Uterus (tissue), 4 donors: ENCODE measurements at places on chromosomes 12 and 14. TPM values are rescaled to one million over a fixed set of nuclear protein-coding genes. Genes with fewer than 3 reads are reported as not detected.

DNA sequence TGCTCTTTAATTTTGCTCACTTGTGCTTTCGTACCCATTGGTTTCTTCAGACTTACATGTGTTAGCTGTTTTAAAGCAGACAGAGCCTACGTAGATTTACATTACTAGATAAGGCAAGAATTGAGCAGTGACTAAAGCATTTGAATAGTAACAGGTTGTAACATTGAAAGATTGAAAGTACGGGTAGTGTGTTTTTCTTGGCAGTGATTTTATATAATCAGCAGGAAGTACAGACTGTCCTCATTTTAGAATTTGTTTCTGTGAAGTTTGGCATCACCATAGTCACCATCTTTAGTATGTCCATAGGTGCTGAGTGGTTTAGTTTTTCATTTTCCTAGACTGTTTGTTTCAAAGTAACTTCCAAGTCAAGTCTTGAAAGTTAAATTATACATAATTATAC lies 14.0 kb downstream of the RTRAF start:
- no peaks in the 10 kb centered on the region for H3K4me1 ChIP-seq
- H3K4me3 ChIP-seq: no peak overlapping the region
- no peaks in the 10 kb centered on the region for H3K27me3 ChIP-seq
- no peak for DNase-seq
- no peaks in the 10 kb centered on the region for H3K36me3 ChIP-seq

DNA sequence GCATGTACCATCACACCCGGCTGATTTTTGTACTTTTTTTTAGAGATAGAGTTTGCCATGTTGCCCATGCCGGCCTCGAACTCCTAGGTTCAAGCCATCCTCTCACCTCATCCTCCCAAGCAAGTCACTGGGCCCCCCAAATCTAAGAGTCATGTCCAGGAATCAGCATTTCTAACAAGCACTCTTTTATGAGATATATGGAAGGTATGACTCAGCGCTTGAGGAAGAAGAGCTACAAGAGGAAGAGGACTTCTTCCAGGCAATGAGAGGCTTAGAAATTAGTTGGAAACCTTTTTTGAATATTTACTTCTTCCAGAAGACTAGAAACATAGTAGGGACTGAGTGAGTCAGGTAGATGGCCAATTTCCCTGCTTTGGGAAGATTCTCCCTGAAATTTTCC lies 114.5 kb downstream of the HMGA2 start:
- H3K4me3 ChIP-seq: no peak overlapping the region
- peaks cover 8% of the 10 kb centered on the region for H3K4me1 ChIP-seq
- no peak overlapping the region for H3K27ac ChIP-seq
- DNase-seq: no peak

- no peaks in the 10 kb centered on the region for H3K27me3 ChIP-seq
- H3K4me1 ChIP-seq: no peaks in the 10 kb centered on the region
- H3K27ac ChIP-seq: no peak overlapping the region
Measured at GRCh38 chr12:103457471-103457870, 38.3 kb downstream of the C12orf42 start.

Gene ACRBP
- total RNA-seq: 1.6 TPM
